ENCODE measurements at places on chromosomes 3 and 15.

GRCh38 chr3:14784087-14784681 lies 34.6 kb upstream of the FGD5 start:
- no peak for DNase-seq

GRCh38 chr15:58558777-58559176 lies 127.0 kb downstream of the LIPC start:
- DNase-seq, result no peak

- DNase-seq, result no peak
Measured at GRCh38 chr3:112568642-112569041, 6.8 kb downstream of the SLC35A5 start.

GRCh38 chr3:179299316-179299715 lies 23.5 kb upstream of the ZNF639 start:
- DNase-seq, result no peak

- DNase-seq, result no peak
Measured at GRCh38 chr3:197022405-197023231, 7.0 kb downstream of the MELTF start.

DNA sequence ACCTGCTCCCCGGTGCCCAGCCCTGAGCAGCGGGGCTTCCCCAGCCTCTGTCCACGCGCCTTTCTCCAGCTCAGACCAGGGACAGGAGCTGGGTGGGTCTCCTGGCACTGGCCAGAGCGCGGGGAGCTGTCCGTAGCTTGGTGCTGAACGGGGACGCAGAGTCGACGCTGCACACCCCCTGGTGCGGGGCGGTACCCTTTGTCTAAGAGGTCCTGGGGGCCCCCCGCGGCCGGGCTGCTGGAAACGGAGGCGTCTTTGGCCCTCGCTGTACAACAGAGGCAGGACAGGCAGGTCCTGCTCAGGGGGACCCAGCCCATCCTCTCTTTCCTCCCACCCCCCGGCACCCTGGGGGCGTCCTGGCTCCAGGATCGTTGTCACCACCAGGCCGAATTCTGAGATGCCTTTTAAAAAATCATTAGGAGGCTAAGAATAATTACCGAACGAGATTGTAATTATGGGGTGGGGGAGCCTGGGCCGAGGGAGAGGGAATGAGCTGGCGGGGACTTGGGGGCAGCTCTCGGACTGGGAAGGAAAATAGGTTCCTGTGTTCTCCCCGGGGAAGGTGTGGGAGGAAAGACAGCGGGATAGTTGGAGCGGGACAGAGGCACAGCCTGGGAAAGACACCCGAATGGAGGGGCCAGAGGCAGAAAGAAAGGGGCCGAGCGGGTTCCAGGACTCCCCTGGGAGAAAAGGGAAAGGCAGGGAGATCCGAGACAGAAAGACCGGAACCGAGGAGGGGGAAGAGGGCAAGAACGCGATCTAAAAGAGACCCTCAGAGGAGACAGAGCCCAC lies 4.1 kb upstream of the SKOR1 start:
- DNase-seq, result no peak

GRCh38 chr3:142817897-142818296 lies 71.0 kb downstream of the PCOLCE2 start:
- no peak for DNase-seq

DNA sequence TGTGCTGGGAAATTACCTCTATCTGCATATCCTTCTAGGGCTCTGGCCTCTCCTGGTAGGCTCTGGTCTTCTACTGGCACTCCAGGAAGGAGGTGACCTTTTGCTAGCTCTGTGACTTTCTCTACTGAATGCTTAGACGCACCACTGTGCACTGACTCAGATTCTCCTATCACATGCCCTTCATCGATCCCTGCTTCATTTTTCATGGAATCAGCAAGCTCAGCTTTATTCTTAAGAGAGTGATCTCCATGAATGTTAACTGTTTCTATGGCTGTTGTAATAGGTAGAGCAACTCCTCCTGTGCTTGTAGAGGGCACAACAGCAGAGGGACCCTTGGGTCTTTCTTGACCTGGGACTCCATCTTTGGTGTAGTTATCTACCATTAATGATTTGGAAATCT lies 106.6 kb downstream of the MAP4 start:
- no peak for DNase-seq

- no peak for DNase-seq
Measured at GRCh38 chr3:24199775-24200247, 254.7 kb downstream of the NR1D2 start.

DNA sequence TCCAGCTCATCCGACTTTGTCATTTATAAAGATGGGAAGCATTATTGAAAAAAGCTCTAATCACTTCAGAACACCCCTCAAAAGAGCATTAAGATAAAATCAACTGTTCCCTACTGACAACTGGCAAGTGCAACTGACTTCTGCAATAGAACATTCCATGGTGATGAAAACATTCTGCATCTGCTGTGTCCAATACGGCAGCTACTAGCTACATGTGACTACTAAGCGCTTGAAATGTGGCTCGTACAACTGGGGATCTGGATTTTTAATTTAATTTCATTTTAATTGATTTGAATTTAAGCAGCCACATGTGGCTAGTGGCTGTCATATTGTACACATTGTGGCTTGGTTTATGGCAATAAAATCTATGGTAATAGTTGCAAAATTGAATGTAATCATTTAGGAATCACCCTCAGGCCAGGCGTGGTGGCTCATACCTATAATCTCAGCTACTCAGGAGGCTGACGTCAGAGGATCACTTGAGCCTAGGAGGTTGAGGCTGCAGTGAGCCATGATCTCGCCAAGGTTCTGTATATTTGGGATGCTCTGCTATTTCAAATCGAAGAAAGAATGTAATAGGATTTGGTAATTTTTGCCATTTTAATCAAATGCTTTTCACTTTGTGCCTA lies 390.3 kb downstream of the GABRB3 start:
- DNase-seq, result no peak

- DNase-seq, result no peak
Measured at GRCh38 chr3:65200310-65200970, 512.6 kb upstream of the ADAMTS9 start.

DNA sequence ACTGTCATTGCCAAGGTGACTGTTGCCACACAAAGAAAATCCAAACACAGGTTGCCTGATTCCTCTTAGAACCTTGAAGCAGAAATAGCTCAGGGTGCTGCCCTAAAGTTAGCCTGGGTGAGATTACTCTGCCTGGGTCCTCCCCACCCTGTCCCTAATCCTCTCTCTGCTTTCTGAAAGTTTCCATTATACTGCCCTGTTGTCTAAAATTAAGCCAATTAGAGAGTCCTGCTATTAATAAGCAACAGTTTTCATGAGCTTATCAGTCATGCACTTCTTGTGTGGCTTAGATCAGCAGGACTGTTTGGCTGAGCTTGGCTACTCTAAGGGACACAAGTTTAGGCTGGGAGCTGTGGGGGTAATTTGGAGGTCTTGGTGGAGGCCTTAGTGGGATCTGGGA lies 334.7 kb upstream of the LRRFIP2 start:
- DNase-seq, result no peak

DNA sequence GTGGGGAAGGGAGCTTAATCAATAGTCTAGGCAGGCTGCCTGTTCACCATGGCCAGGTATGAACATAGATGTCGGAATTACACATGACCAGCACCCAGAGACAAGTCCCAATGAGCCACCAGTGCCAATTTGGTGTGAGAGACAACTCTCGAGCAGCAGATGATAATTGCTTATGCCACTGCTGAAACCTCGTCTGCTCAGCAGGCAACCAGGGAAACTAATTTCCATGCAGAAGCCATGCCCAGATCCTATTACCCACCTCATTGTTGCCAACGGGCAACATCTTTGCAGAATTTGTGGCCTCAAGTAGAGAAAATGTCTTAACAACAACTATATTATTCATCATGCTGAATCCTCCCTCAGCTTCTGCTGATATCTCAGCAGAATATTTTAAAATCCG lies 84.9 kb downstream of the CGGBP1 start:
- DNase-seq, result no peak

DNA sequence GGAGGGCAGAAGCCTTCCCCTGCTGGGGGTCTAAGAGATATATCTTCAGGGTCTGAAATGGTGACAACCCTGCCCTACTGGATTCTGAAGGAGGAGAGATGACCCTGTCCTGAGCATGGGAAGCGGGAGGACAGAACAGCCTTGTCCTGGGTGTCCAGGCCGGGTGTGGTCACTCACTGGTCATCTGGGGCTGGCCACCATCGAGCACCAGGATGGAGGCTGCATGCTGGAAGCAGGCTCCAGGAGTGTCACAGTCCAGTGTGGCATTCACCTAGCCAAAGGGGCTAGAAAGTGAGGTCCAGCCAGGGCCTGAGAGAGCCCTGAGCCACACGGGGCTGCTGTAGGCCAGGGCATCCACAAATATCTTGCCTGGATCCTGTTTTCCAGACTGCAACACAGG lies 5.2 kb downstream of the CDHR4 start:
- DNase-seq, result no peak

GRCh38 chr3:69191516-69191915 lies 69.1 kb upstream of the LMOD3 start:
- no peak for DNase-seq

GRCh38 chr3:14863333-14864100 lies 44.8 kb downstream of the FGD5 start:
- DNase-seq, result no peak

- DNase-seq, result no peak
Measured at GRCh38 chr3:30628901-30629590, 22.6 kb downstream of the TGFBR2 start.

DNA sequence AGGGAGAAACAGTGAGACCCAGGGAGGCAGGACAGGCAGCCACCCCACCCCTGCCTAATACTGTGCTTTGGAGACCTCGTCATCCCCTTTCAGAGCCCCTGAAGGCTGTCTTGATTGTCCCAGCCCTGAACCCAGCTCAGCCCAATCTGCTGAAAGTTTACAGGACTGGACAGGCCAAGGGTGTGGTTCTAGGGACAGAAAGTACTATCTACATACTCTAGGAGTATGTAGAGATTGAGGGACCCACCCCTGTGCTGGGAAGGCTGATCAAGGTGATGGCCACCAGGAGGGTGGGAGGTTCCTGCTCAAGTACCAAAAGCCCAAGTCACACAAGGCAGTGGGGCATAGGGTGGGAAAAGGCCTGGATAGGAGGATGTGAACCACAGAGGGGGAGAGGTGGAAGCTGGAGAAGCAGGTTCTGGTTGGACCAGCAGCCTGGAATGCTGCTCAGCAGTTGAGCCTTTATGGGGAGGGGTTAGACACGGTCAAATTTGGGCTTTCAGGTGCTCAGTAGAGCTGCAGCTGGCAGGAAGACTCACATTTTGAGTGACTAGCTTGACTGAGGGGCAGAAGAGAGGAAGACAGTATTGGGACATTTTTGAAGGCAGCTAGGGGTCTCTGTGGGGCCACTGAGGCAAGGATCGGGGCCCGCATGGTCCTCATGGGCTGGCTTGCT lies 6.7 kb downstream of the NBEAL2 start:
- no peak for DNase-seq

GRCh38 chr15:57866149-57866736 lies 159.7 kb downstream of the POLR2M start:
- DNase-seq, result peak; percentile 8

- no peak for DNase-seq
Measured at GRCh38 chr3:182644013-182644412, 149.3 kb upstream of the ATP11B start.

DNA sequence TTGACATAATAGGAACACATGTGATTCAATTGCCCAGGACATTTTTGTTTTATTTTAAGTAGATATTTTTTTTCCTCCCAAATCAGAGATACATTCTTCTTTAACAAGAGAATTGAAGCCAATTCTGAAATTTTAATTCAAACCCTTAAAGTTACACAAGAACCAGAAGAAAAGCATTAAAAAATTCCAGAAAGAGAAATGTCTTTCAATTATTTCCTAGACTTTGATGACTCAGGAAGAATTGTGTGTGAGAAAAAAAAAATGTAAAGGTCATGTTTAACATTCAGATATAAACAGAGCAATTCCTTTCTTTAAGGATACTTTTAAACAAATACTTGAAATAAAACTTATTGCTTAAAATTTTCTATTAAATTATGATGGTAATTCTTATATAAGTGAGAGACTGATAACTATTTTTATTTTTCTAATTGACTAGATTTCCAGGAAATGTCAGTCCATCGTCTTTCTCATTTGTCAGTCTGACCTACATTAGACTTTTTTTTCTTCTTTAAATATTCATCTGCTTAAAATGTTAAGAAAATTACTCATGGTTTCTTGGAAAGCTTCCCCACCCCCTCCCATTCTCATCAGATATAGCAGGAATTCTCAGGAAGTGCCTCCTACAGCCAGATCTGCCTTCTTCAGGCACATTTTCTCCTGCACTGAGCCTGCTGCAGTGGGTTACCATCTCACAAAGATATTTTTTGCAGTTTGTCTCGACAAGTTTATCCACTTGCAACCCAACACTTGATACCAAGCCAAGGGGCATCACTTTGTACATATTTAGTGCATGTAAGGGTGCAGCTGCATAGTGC lies 261.8 kb upstream of the CBLB start:
- peak; percentile 6 for DNase-seq

DNA sequence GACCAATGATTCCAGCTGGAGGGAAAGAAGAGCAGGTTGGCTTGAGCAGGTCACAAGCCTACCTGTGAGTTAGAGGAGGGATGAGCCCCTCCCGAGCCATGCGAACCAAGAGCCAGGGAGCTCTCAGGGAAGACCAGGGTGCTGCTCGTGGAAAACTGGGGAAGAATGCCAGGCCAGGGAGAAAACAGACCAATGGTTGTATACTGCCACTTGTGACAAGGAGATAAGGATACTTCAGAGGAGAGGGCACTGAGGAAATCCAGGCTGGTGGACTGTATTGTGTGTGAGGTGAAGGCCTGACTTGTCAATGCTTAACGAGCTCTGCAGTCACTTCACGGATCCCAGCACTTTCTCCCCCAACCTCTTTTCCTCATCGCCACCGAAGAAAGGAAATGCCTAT lies 177.7 kb downstream of the SSR3 start:
- DNase-seq, result no peak

- no peak for DNase-seq
Measured at GRCh38 chr3:21836227-21836626, 85.2 kb upstream of the ZNF385D start.

GRCh38 chr3:98885851-98886250 lies 15.6 kb downstream of the DCBLD2 start:
- DNase-seq, result no peak

DNA sequence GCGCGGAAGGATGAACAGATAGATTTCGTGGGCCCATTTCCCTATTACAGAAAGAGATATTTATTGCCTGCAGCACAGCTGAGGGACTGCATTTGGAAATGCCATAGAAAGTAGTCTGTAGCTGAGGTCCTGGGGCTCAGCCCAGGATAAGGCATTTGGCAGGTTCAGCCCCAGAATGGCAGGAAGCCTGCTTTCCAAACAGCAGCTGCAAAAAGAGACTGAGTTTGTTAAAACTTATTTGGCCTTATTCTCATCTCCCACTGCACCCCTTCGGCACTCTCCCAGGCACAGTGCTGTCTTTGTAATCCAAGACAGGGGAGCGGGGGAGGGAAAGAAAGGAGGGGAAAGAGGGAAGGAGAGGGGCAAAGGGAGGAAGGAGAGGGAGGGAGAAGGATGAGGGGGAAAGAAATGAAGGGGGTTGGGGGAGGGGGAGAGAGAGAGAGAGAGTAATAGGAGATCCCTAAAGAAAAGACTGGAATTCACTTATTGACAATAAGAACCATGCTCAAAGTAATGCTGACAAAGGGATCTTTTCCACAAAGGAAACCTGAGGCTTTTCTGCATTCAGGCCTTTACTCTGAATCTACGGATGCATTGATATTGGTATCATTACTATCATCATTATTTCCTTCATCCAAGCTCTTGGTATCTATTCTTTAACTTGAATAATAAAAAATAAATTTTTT lies 94.0 kb upstream of the LRRN1 start:
- DNase-seq, result no peak

GRCh38 chr15:100986158-100986896 lies 67.2 kb downstream of the LRRK1 start:
- no peak for DNase-seq

- no peak for DNase-seq
Measured at GRCh38 chr15:95935852-95936251, 394.6 kb upstream of the NR2F2 start.
